ENCODE measurements at places on chromosomes 12 and 14. TPM values are rescaled to one million over a fixed set of nuclear protein-coding genes. Genes with fewer than 3 reads are reported as not detected.
A peak's percentile ranks its signal among the peaks of the same experiment; 100 is the strongest.

DNA sequence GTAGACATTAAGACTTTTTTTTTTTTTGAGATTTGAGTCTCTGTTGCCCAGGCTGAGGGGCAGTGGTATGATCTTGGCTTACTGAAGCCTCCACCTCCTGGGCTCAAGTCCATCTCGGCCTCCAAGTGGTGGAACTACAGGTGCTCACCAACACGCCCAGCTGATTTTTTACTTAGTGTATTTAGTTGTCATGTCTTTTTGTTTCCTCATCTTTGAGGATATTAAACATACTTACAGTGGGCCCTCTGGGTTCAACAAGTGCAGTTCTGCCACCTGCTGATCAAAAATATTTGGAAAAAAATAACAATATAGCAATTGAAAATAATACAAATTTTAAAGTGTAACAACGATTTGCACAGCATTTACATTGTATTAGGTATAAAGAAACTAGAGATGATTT, 4.4 kb upstream of the B4GALNT1 start:
- no peak for DNase-seq

- DNase-seq = peak; percentile 71
Measured at GRCh38 chr12:124940393-124941169, 26.1 kb upstream of the UBC start.

GRCh38 chr14:41609704-41610183, 3.1 kb downstream of the LRFN5 start:
- peak; percentile 46 for DNase-seq

- DNase-seq = no peak
Measured at GRCh38 chr14:103144085-103144484, 20.8 kb downstream of the TNFAIP2 start.

DNA sequence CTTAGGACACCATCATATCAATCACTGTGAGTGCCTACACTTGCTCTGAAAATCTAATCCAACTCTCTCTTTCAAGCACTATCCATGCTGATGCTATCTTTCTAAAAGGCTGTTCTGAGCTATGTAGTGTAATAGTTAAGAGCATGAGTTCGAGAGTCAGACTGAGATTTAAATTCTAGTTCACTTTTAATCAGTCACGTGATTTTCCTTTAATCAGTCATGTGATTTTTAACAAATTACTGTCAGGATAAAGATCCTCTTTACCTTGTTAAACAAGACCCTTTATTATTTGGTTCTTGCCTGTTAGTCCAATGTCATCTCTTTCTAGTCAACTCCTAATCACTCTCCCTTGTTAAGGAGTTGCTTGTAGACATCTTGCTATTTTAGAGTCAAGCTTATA, 653.0 kb downstream of the RPL10L start:
- DNase-seq = no peak

DNA sequence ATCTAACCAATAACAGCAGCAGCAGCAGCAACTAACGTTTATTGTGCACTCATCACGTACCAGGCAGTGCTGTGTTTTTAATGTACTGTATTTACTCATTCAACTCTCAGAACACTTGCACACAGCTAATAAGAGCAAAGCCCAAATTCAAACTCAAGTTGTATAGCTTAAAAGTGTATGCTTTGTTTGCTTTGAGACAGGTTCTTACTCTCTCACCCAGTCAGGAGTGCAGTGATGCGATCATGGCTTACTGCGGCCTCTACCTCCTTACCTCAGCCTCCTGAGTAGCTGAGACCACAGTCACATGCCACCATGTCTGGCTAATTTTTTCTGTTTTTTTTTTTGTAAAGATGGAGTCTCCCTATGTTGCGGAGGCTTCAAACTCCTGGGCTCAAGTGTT, 105.4 kb downstream of the PAPLN start:
- no peak for DNase-seq

DNA sequence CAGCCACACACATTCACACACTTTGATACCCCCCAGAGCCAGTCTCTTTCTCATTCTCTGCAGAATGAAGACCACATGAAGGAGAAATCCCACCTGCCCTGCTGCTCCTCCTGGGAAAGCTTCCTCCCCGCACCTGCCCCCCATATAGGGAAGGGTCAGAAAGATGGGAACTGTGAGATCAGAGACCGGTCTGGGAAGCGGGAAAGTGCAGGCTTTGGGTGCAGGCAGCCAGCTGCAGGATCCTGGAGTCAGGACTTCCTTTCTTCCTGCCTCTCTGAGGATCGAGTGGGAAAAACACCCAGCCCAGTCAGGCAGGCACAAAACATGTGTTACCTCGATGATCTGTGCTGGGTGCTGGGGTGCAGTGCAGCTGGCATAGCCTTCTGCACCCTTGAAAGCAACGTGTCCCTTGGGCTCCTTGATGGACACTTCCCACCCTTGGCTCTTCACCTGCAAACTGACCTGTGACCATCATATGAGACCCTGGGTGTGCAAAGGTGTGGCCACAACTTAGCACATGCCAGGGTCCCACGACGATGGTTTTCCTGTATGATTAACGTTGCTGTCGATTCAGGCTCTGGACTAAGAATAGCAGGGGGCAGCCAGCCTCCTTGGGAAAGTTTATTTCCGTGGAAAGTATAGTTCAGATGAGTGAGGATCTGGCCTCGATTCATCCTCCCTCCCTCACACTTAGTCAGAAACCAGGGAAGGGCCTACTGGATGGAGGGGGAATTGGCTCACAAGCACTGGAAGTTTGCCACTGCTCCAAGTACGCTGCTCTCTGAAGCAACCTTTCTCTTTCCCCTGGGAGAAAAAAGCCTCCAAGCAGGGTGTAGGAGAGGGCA, 105.4 kb upstream of the MED13L start:
- DNase-seq = no peak

DNA sequence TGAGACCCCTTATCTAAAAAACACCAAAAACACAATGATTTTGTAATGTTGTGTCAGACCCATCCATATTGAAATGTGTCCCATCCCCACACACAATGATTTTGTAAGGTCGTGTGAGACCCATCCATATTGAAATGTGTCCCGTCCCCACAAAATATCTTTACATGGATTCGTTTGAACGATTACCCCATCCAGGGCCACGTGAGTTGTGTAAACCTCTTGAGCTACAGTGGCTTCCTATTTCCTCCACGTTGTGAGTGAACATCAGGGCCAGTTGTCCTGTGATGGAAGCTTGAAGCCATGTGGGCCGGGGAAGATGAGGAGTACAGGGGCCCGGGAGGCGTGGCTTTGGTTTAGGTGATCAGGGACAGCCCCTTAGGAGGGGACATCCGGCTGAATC, 27.0 kb upstream of the ULK1 start:
- no peak for DNase-seq

- no peak for DNase-seq
Measured at GRCh38 chr14:23546450-23547035, 5.0 kb downstream of the ZFHX2 start.

DNA sequence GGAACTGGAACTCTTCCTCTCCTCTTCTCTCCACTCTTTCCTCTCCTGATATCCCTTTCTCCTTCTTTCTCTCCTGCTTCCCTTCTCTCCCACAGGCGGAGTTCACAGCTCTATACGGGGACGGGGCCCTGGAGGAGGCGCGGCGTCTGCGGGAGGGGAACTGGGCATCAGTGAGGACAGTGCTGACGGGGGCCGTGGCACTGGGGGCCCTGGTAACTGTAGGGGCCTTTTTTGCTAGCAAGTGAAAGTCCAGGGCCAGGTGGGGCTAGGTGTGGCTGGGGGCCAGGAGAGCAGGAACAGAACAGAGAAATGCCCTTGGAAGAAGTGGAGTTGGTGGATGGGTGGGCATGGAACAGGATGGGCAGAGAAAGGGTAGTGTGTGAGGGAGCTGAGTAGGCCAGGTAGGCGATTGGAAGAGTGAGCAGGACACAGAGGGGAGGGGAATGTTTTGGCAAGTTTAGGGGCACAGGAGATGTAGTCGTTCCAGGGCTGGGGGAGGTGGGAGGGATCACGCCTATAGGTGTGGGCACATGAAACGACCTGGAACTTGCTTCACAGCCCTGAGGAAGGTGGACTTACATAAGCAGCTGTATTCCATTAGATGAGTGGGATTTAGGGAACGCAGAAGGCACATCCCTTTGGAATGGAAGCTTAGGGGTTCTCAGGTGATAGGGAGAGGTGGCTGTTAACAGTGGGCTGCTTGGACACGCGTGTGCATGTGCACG, 2.2 kb downstream of the BCL2L2 start:
- no peak for DNase-seq

- DNase-seq = no peak
Measured at GRCh38 chr12:41011939-41012338, 176.2 kb upstream of the PDZRN4 start.

DNA sequence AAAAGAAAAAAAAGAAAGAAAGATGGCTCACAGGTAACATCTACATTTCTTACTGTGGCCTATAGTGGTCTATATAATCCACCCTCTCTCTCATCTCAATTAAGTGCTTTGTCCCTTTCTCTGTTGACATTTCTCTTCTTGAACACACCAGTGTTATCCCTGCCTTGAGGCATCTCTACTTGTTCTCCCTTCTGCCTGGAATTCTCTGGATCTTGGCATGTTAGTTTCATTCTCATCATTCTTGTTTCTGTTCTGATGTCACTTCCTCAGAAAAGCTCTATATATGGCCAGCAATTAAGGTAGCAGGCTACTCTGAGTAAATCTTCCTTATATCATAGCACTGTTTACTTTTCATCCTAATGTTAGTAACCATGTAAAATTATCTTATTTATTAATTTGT, 155.7 kb upstream of the PDZRN4 start:
- DNase-seq = no peak

DNA sequence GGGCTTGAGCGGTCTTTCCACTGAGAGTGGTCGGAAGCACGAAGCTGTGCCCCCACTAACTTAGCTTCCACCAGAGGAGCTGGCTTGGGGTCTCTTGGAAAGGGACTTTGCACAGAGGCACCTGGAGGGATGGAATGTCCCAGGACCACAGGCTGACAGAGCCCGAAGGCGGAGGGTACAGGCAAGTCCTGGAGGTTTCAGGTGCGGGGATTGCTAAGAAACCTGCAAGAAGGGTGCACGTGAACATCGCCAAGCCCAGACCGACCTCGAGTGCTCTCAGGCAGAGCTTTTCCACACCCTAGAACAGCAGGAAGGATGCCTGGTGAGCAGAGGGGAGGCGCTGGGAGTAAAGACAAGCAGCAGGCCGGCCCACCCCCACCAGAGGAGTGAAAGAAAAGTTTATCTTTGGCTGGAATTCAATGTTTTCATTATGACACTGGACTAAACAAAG, 61.6 kb downstream of the SERPINA3 start:
- no peak for DNase-seq

- no peak for DNase-seq
Measured at GRCh38 chr14:36398463-36399291, 78.2 kb upstream of the MBIP start.

DNA sequence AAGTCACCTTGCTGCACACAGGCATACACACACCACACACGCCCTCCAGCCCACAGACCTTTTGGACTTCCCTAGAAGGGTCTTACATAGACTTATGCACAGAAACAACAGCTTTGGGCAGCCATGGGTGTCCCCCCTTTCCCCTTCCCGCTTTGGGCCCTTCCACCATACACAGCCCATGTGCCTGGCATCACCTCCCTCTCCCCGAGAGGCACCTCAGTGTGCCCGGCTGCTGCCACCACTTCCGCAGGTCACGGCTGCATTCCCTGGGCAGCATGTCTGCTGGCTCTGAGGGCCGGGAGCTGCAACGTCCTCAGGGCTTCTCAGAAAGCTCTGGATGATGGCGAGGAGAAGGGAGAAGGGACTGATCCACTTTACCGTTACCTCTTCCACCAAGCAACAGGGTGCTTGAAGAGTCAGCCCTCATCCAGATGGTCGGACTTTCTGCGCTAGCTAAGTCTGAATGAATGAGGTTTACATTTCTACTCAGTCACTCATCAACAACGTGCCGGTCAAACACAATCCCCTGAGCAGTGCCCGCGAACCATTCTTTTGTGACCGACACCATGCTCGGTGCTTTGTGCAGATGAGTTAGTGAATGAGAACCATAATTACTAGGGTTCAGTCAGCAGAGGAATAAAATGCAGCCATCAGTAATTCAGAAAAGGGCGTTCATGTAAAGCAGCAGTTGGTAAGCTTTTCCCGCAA, 72.2 kb upstream of the BCL11B start:
- no peak for DNase-seq

DNA sequence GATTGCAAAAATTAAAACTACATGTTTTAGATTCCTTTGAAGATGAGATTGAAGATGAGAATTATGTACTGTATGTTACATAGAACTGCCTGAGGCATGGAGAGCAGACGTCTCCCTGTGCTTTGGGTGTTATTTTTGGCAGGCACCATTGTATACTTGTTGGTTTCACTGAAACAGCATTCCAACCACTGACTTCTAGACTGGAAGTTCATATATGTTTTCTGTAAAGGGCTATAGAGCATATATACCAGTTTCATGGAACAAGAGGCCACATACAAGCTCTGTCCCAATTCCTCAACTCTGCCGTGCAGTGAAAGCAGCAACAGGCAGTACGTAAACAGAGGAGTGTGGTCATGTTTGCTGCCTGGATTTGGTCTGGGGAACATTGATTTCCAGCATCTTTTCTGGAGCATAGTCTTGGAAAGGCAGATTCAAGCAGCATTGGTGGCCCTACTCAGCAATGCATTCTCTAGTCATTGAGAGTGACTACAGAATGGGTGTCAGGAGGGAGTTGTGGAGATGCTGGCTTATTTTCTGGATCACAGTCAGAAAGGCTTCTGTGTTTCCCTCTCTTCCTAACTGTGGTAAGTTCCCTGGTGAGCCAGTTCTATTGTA, 57.6 kb upstream of the CNTN1 start:
- no peak for DNase-seq

- no peak for DNase-seq
Measured at GRCh38 chr12:124015494-124016461, 42.8 kb downstream of the ZNF664 start.

DNA sequence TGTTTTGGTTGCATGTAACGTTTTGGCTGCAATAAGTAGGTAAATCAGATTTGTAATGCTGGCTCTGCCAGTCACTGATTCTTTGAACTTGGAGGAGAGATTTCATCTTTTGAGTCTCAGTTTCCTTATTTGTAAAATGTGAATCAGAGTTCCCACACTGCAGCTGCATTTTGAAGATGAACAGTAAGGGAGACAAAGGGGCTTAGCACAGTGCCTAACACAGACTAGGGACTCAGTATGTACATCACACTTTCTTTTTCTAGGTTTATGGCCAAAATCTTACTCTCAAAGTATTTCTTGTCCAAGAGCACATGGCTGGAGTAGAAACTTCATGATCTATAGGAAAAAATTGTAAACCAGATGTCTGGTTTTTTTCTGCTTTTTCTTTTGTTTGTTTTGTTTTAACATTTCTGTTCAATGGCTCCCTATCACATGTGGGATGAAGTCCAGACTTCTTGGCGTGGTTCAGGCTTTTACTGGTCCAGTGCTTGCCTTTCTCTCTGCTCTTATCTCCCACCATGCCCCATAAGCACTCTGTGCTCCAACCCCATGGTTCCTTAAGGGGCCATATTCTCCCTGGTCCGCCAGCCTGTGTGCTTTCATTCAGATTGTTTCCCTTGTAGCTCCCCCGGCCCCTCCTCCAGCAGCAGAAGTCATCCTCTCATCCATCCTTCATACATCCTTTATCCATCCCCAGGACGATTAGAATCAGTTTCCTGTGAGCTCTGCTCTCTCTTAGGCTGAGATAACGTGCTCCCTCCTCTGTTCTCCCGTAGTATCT, 58.0 kb downstream of the SYNE2 start:
- DNase-seq = no peak

Gene MDGA2
- 10.5 TPM for total RNA-seq

Gene STAB2
- total RNA-seq = not detected

Gene LBHD2
- not detected for total RNA-seq

Gene PRKD1
- total RNA-seq = 12.4 TPM

Gene FGF6
- total RNA-seq = not detected

Gene DDN
- total RNA-seq = 0.64 TPM

Gene SOAT2
- total RNA-seq = not detected

Gene GDF11
- 67.0 TPM for total RNA-seq

Gene OS9
- total RNA-seq = 135 TPM

Gene PRB2
- not detected for total RNA-seq

Gene TMCC3
- 3.8 TPM for total RNA-seq

All from neural crest cell (in vitro differentiated cells).